ENCODE measurements at places on chromosomes 6 and 20.

- no peak for DNase-seq
These were observed 23.6 kb downstream of the BHLHE23 start for GRCh38 chr20:62983210-62983609.

GRCh38 chr6:115221198-115221597 is 839.5 kb downstream of the FRK start:
- DNase-seq: no peak

GRCh38 chr6:142693441-142693840 is 251.5 kb downstream of the HIVEP2 start:
- no peak for DNase-seq

GRCh38 chr6:139533573-139534471 is 159.4 kb upstream of the CITED2 start:
- no peak for DNase-seq

GRCh38 chr20:39871013-39871412 is 818.0 kb downstream of the MAFB start:
- DNase-seq: no peak

- no peak for DNase-seq
These were observed 59.0 kb upstream of the TPD52L1 start for GRCh38 chr6:125094563-125094962.

DNA sequence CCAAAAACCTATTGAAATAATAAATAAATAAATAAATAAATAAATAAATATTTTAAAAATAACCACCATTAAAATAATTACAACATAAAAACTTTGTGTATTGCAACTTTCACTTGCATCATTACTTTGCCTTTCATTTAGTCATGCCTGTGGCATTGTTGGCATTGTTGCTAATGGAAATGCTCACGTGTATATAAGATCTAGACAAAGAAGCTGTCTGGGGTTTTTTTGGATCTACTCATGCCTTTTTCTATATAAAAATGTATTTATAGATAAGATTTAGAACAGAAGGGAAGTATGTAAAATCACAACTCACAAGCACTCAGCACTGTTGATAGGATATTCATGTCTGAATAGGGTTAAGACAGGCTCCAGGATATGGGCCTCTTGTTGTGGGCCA is 27.9 kb downstream of the GFRA4 start:
- DNase-seq: no peak
